Nephron progenitor cell (in vitro differentiated cells): ENCODE measurements at places on chromosomes 12 and 14.
A peak's percentile ranks its signal among the peaks of the same experiment; 100 is the strongest.

DNA sequence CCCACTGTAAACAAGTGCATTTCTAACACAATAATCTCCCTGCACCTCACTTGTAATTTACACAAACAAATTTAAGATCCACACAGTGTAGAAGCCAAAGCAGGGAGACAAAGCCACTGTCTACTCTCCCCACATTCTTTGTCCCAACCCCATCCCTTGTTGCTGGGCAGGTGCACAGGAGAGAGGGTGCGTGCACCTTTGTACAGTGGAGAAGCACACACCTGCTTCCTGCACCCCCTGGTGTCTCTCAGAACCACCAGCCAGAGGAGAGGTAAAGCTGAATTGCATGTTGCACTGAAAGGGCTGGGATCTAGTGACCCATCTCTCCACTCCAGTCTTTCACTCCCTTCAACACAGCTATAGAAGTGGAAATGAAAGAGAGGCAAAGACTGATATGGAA, 51.4 kb upstream of the IFNG-AS1 start:
- H3K27ac ChIP-seq, result no peak overlapping the region
- H3K4me3 ChIP-seq, result no peak overlapping the region
- no peaks in the 10 kb centered on the region for H3K36me3 ChIP-seq
- DNase-seq, result no peak

- H3K36me3 ChIP-seq, result no peaks in the 10 kb centered on the region
- H3K27me3 ChIP-seq, result no peaks in the 10 kb centered on the region
- no peak for DNase-seq
- no peak overlapping the region for H3K4me3 ChIP-seq
Observed at GRCh38 chr12:32881107-32881506, 15.5 kb downstream of the PKP2 start.

DNA sequence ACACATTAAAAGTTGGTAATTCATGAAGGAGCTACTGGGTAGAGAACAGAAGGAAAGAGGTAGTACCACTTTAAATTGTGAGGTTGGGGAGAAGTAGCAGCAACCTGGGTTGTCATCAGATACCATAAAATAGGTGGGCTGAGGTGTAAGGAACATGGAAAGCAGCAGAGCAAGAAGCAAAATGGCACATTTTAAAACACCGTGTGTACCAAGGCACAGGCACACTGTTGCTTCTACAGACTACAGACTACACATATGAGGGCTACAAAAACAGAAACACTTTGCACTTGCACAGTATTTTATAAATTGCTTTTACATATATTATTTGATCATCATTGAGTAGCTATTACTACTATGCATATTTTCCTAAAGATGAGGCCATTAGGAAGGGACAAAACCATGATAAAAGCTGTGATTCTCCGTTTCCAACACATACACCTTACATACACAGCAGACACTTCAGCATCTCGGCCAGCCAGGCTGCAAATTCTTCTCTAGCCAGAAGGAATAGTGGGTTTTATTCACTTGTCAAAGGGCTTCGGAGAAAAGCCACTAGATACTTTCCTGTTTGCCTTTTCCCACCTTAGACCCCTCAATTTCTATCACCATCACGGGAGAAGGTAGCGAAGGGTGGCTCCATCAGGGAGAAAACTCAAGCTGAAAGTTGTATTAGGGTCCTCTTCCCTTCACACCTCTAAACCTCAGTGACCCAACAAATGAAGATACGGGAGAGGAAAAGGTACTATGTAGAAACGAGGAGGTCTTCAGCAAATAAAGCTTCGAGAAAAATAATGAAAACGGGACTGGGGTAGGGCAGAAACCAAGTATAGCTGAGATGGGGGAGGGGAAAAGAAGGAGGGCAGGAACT, 1.6 kb downstream of the PYM1 start:
- peaks cover 10% of the 10 kb centered on the region for H3K27me3 ChIP-seq
- peak overlapping the region; percentile 94 for H3K4me3 ChIP-seq
- H3K36me3 ChIP-seq, result peaks cover 31% of the 10 kb centered on the region
- no peak for DNase-seq

GRCh38 chr14:31858868-31859267, 218.2 kb upstream of the ARHGAP5 start:
- no peaks in the 10 kb centered on the region for H3K4me1 ChIP-seq
- H3K36me3 ChIP-seq, result peaks cover 57% of the 10 kb centered on the region
- no peak overlapping the region for H3K27ac ChIP-seq
- no peak for DNase-seq

DNA sequence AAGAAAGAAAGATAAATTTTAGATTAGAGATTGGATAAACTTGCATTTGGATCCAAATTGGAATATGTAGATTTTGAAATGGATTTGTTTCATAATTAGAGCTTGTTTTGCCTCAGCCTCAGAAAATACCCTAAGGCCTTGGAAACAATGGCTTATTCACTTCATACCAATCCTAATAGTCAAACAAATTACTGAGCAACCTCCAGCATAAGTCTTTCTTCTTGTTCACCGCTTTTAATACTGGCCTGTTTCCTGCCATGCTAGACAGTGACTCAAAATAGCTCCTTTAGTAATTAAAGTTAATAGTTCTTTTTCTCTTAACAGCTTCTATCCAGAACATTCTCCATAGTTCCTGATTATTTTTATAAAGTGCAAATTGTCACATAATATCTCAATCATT, 110.9 kb upstream of the DNM1L start:
- no peak overlapping the region for H3K4me3 ChIP-seq
- H3K27ac ChIP-seq, result no peak overlapping the region
- H3K36me3 ChIP-seq, result peaks cover 22% of the 10 kb centered on the region
- H3K4me1 ChIP-seq, result peaks cover 21% of the 10 kb centered on the region

DNA sequence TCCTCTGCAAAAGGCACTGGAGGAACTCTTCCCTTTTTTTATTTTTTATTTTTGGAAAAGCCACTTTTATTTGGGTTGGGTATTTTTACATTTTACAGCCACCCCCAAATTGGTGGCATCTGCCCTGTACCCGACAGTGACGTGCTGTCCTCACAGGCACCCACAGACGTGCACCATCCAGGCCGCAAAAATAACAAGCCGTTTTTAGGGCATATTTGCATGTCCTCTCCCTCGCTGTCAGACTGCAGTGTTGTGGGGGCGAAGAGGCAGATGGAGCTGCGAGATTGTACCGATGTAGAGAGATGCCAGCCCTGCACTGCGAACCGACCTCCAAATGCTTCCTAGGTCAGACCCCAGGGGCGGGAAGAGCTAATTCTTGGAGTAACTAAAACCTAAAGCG, 12.2 kb downstream of the JDP2 start:
- H3K27ac ChIP-seq, result no peak overlapping the region
- DNase-seq, result no peak
- peaks cover 3% of the 10 kb centered on the region for H3K27me3 ChIP-seq
- H3K36me3 ChIP-seq, result peaks cover 59% of the 10 kb centered on the region
- H3K4me1 ChIP-seq, result peaks cover 56% of the 10 kb centered on the region

DNA sequence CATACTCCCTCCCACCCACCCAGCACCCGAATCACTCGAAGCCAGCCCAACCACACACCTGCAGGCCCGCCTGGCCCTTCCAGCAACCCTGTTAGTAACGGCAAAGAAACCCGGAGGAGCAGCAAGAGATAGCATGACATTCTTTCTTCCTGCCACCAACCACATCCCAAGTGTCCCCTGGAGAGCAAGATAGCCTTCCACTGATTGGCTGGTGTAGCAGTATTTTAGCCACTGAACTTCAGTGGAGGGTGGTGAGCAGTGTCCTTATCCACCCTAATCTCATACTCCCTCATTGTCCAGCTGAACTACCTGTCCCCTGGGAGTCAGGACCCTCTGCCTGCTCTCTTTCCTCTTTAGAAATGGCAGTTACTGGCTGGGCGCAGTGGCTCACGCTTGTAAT, 769 bp upstream of the SLC39A5 start:
- H3K36me3 ChIP-seq, result peaks cover 4% of the 10 kb centered on the region
- no peak for DNase-seq
- no peak overlapping the region for H3K4me3 ChIP-seq
- peaks cover 3% of the 10 kb centered on the region for H3K27me3 ChIP-seq
- H3K27ac ChIP-seq, result peak overlapping the region; percentile 36

- no peak overlapping the region for H3K4me3 ChIP-seq
- H3K36me3 ChIP-seq, result no peaks in the 10 kb centered on the region
- H3K27me3 ChIP-seq, result peaks cover 36% of the 10 kb centered on the region
- DNase-seq, result no peak
Observed at GRCh38 chr12:109387425-109388166, 39.9 kb downstream of the MYO1H start.

DNA sequence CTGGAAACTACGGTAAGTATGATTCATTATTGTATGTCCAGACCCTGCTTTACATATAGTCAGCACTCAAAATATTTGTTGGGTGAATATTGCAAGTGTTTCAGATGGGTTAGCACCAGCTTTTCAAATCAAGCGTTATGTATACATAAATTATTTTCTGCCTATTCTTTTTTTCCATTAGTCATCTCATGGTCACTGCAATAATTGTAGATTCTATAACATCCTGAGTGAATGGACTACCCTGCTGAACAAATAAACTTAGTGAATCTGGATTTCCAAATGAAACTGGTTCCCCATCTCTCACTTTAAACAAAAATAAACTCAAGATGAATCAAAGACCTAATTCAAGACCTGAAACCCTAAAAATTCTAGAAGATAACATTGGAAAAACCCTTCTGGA, 152.3 kb downstream of the DIO2 start:
- no peaks in the 10 kb centered on the region for H3K36me3 ChIP-seq
- H3K4me3 ChIP-seq, result no peak overlapping the region
- DNase-seq, result no peak
- peaks cover 5% of the 10 kb centered on the region for H3K4me1 ChIP-seq
- H3K27me3 ChIP-seq, result no peaks in the 10 kb centered on the region

DNA sequence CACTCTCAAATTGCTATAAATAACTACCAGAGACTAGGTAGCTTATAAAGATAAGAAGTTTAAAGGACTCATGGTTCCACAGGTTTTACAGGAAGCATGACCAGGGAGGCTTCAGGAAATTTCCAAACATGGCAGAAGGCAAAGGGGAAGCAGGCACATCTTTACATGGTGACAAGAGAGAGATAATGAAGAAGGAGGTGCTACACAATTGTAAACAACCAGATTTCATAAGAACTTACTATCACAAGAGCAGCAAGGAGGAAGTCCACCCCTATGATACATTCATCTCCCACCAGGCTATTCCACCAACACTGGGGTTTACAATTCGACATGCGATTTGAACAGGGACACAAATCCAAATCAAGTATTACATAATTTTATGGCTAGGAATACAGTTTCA, 257.7 kb downstream of the BTG1 start:
- no peaks in the 10 kb centered on the region for H3K27me3 ChIP-seq
- H3K4me1 ChIP-seq, result peaks cover 38% of the 10 kb centered on the region
- H3K36me3 ChIP-seq, result no peaks in the 10 kb centered on the region
- DNase-seq, result no peak

DNA sequence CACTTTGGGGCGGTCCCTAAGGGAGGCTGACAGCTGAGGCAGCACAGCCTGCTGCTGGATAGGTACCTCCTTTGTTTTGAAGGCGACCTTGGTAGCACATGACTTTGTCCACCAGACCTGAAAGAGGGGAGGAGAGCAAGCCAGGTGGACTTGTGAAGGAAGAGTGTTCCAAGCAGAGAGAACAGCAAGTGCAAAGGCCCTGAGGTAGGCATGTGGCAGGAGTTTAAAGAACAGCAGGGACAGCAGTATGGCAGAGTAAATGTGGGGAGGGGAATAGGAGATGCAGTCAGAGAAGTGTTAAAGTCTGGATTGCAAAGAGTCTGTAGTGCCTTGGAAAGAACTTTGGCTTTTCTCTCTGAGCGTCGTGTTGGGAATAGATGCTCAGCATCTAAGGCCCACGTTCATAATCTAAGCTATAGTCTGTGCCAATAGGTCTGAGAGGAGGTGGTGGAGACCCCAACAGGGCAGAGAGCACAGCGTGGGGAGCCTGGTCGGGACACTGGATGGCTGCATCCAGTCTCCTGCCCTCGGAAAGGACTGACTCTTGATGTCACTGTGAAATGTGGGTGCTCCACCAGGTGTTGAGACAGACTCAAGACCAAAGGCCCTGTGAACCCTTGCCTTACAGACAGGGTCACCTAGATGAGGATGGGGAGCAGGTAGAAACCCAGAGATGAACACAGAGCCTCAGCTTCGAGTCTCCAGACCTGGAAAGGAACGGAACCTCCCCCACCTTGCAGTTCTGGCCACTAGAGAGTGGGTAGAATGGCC, 242.1 kb upstream of the PWP1 start:
- peaks cover 36% of the 10 kb centered on the region for H3K27me3 ChIP-seq
- no peak overlapping the region for H3K27ac ChIP-seq

- DNase-seq, result no peak
- no peak overlapping the region for H3K27ac ChIP-seq
Observed at GRCh38 chr14:106318700-106319099, 792.3 kb downstream of the TMEM121 start.

DNA sequence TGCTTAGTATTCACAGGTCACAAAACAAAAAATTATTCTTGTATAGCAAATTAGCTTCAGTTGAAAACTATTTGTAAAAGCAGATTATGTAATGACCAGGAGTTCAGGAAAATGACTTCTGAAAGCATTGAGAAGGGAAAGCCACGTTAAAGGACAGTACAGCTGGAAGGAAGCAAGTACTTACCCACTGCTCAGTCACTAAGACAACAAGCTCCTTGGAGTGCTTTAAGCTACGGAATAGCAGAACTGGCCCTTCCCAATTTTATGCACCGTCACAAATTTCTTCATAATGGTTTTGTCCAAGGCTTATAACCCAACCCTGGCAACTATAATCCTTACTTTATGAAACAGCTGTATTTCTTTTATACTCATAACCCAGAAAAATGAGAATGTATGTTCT, 13.0 kb upstream of the SNAPC1 start:
- no peak for DNase-seq
- peaks cover 33% of the 10 kb centered on the region for H3K36me3 ChIP-seq
- H3K27ac ChIP-seq, result no peak overlapping the region
- H3K4me1 ChIP-seq, result peaks cover 42% of the 10 kb centered on the region
- H3K4me3 ChIP-seq, result peak overlapping the region; percentile 86
- no peaks in the 10 kb centered on the region for H3K27me3 ChIP-seq
